ENCODE measurements at places on chromosomes 3 and 15. TPM values are rescaled to one million over a fixed set of nuclear protein-coding genes. Genes with fewer than 3 reads are reported as not detected.

PSTPIP1 gene
- total RNA-seq, result not detected

IMPG2 gene
- total RNA-seq, result under 0.01 TPM

SPSB4 gene
- 0.58 TPM for total RNA-seq

IL17RD gene
- 13.2 TPM for total RNA-seq

ZMAT3 gene
- total RNA-seq, result 10.2 TPM

DNA sequence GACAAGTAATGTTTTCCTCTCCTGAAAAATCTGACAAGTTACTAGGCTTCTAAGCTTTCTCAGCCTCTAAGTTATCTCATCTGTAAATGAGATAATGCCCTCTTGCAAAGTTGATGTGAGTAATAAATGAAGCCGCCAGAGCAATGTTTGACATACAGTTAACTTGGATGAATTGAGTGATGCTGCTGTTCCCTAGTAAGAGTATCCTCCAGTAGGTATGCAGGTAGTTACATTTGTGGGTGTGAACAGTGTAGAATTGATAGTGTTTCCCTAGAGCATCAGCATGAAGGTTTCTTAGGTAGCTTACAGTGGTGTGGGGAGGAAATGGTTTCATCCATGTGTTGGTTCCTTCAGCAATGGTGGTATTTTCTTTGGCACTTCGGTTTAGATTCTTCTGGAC, 3.4 kb downstream of the ATP2C1 start:
- no peak for DNase-seq

DNA sequence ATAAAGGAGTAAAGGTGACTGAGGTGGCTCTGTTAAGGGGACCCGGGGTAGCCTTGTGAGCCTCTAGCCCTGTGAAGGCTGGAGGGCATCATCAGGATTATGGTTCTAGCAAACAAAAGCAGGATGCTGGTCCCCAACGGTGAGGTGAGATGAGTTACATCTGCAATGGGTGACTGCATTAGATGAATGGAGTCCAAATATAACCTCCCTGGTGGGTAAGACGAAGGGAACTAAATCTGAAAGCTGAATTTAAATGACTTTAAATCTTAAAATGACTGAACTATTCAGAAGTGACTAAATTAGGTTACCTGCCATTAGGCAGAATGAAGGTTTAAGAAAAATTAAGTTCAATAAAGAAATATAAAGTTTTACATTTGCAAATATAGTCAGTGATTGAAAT, 4.6 kb upstream of the HLTF start:
- DNase-seq, result no peak

DNA sequence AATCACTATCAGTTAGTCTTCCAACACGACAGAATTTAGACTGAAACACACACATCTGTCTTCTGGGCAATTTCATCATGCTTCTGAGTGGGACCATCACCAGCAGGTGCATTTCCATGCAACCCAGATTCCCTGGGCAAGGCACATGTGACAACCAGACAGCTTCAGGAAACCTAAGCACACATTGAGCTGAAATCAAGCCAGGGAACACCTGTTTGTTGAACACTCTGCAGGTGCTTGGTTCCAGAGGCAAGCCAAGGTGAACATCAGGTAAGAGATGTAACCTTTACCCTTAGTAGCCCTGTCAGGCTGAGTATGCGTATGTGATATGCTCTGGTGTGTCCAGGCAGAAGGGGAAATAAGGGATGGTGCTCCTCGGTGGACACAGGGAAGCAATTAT, 3.3 kb upstream of the PSMD2 start:
- no peak for DNase-seq

- DNase-seq, result no peak
These were observed 651.0 kb upstream of the NAALADL2 start for GRCh38 chr3:174208161-174208560.

- no peak for DNase-seq
These were observed 7.3 kb downstream of the ZNF106 start for GRCh38 chr15:42483677-42484076.
